ENCODE measurements at places on chromosomes 6 and 20. TPM values are rescaled to one million over a fixed set of nuclear protein-coding genes. Genes with fewer than 3 reads are reported as not detected.

Gene CENPQ
- total RNA-seq, result 13.9 TPM

- peak within 1 kb of the TSS; percentile 95 for H3K27ac ChIP-seq
- H3K27me3 ChIP-seq, result no peaks in the 10 kb centered on the region
- peaks cover 3% of the 10 kb centered on the region for H3K36me3 ChIP-seq
- peak within 1 kb of the TSS; percentile 91 for H3K4me3 ChIP-seq
- DNase-seq, result peak; percentile 78
These were observed at the start of gene DUSP22 for GRCh38 chr6:291697-292505. Gene DUSP22 (plus strand): TSS chr6:292487. CDS start chr6:292540, 53 bp downstream.

Gene COL11A2
- total RNA-seq, result 0.37 TPM

- H3K4me3 ChIP-seq, result peak overlapping the region; percentile 62
- H3K4me1 ChIP-seq, result peaks cover 35% of the 10 kb centered on the region
- H3K36me3 ChIP-seq, result no peaks in the 10 kb centered on the region
- H3K27me3 ChIP-seq, result peaks cover 32% of the 10 kb centered on the region
- DNase-seq, result no peak
- H3K27ac ChIP-seq, result no peak overlapping the region
These were observed 76.1 kb upstream of the ATXN1 start for GRCh38 chr6:16837217-16837972.

DNA sequence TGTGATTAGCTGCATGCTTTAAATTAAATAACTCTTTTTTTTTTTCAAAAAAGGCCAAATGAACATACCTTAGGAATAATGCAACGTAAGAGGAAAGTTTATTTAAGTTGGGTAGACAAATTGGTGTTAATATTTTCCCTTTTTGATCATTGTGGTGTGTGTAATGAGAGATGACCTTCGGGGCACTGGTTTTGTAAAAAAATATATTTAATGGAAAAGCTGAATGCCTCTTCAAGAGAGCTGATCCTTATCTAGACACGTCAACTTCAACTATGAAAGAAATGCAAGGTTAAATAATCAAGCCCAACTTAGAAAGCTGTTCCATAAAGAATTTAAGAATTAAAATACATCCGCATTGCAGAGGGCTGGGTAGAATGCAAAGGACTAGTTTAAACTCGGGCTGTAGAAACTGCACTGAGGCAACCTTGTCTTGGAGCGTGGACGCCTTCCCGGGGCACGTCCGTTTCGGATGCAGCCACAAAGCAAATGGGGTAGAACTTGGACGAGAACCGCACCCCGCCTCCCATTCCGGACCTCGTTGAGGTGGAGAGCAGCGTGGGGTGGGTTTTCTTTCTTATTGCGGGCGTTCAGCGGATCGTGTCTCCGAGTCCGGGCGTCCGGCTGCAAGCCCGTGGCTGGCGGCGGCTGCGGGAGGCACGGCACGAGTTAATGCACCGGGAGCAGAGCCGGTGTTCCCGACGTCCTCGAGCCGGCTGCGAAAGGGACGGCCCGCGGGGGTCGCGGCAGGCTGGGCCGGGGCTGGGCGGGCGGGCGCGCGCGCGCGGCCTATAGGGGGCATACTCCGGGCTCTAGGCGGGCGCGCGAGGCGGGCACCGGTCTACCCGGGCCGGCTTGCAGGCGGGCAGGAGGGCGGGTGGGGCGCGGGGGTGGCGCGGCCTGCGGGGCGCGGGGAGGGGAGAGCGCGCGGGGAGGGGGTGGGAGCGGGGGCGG is 1.9 kb downstream of the JARID2 start:
- peak overlapping the region; percentile 99 for H3K4me3 ChIP-seq
- peaks cover 46% of the 10 kb centered on the region for H3K4me1 ChIP-seq
- peaks cover 56% of the 10 kb centered on the region for H3K36me3 ChIP-seq

Gene SLC26A8
- total RNA-seq, result not detected

DNA sequence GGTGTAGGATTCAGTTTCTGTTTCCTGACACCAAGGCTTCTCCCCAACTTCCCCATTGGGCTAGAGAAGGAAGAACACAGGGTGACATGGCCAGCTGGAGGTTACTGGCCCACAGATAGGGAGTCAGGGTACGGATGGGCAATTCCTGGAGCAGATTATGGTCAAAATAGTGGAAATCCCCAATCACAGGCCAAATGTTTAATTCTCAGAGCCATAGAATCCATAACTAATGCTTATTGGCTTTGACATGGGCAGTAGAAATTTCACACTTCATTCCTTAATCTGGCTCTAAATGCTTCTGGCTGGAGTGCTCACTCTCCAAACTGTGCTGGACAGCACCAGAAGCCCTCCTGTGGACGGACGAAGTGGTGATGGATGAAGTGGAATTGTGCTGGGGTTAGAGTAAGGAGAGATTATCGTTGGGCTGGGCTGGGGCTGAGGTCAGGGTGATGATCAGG is 887 bp downstream of the SIGLEC1 start:
- peaks cover 8% of the 10 kb centered on the region for H3K27me3 ChIP-seq
- DNase-seq, result no peak
- H3K4me1 ChIP-seq, result no peaks in the 10 kb centered on the region
- no peaks in the 10 kb centered on the region for H3K36me3 ChIP-seq
- H3K4me3 ChIP-seq, result no peak overlapping the region
- H3K27ac ChIP-seq, result no peak overlapping the region

GRCh38 chr20:63315240-63315689 is 22.3 kb downstream of the COL20A1 start:
- no peaks in the 10 kb centered on the region for H3K27me3 ChIP-seq
- no peaks in the 10 kb centered on the region for H3K4me1 ChIP-seq
- no peaks in the 10 kb centered on the region for H3K36me3 ChIP-seq
- H3K27ac ChIP-seq, result no peak overlapping the region
- H3K4me3 ChIP-seq, result no peak overlapping the region
